ENCODE measurements at places on chromosomes 3 and 15.

GRCh38 chr3:53140847-53141845 is 10.9 kb upstream of the RFT1 start:
- DNase-seq: no peak

DNA sequence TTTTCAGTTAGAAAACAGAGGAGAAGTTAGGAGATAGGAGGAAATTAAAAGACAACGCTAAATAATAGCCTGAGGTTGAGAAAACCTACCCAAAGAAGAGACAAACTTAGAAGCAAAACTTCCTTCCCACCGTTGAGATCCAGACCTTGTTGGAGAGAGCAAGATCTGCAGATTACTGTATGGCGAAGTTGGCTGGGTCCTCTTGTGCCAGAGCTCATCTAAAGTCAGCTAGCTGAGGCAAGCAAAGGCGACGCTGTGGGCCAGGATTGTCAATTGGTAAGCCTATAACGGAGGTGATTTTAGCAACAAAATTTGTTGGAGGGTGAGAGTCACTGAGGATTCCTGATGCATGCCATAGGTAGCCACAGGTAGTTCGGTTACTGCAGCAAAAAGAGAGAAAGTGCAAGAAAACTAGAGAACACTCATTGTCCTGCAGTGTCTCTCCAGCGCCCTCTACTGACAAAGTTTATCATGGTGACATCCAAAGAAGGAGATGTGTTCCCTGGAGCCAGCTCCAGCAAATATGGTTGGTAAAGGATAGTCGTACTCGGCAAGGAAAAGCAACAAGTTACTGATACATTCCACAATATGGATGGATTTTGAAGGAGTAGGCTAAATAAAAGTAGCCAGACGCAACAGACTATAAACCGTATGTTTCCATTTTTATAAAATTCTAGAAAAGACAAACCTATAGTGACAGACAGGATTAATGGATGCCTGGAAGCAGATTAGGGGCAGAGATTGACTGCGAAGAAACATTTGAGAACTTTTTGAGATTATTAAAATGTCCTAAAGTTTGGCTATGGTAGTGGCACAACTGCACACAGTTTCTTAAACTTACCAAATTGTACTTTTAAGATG is 9.8 kb upstream of the OR5K4 start:
- DNase-seq: no peak

DNA sequence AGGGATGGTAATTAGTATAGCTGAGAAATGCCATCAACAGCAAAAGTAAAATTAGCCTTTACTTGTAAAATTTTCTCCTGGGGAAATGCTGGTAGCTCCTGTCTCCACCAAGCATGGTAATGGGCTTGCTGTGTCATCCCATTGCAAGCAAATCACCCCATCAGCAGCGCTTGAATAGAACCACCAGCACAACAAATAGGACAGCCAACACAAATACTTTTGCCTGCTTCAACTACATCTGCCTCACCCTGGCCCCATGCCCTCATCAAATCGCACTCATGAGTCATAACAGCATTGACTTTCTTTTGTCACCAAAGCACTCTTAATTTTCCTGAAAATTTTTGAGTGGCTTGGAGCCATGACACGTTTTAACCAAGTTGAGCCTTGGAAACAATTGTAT is 52.6 kb downstream of the ERC2 start:
- no peak for DNase-seq

DNA sequence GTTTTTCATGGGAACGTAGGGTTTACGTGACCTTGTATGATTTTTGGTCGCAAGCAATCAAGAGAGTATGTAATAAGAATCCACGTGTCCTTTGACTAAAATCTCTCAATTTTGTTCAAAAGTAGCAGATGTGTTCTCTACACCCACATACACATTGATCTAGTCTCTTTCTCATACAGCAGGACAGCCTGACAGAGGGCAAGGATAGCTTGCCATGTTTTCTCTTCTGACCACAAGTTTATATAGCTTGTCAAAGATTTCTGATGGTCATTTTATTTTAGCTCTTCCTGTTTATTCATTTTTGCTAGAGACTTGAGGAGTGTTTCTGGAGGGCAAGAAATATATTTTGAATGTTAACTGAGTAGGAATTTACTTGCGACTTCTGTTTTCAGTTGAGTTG is 570.2 kb upstream of the ALCAM start:
- no peak for DNase-seq

DNA sequence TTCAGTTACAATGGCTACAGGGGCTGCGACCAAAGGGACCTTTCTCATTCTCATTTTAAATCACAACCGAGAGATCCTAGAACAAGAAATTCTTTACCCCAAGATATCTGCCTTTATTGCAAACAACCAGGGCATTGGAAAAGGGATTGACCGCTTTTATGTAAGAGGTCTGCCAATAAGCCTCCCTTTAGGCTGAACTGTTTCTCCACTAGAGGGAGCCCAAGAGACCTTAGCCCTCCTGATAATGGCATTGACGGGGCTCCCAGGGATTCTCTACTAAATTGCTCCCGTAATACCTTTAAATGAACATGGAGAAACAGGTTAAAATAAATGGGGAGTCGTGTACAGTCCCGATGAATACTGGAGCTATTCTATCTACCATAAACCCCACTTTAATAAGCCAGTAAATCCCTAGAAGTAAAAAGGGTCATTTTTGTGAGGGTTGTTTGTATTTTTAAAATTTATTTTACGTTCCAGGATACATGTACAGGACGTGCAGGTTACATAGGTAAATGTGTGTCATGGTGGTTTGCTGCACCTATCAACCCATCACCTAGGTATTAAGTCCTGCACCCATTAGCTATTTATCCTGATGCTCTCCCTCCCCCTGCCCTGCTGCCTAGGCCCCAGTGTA is 7.5 kb upstream of the IGSF10 start:
- DNase-seq: no peak

GRCh38 chr3:108053483-108053882 is 37.3 kb downstream of the CD47 start:
- DNase-seq: no peak

DNA sequence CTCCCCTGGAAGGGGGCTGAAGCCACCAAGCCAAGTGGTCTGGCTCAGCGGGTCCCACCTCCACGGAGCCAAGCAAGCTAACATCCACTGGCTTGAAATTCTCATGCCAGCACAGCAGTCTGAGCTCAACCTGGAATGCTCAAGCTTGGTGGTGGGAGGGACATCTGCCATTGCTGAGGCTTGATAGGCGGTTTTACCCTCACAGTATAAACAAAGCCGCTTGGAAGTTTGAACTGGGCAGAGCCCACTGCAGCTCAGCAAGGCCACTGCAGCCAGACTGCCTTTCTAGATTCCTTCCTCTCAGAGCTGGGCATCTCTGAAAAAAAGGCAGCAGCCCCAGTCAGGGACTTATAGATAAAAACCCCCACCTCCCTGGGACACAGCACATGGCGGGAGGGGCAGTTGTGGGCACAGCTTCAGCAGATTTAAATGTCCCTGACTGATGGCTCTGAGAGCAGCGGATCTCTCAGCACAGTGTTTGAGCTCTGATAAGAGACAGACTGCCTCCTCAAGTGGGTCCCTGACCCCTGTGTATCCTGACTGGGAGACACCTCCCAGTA is 23.2 kb upstream of the IGSF10 start:
- no peak for DNase-seq

DNA sequence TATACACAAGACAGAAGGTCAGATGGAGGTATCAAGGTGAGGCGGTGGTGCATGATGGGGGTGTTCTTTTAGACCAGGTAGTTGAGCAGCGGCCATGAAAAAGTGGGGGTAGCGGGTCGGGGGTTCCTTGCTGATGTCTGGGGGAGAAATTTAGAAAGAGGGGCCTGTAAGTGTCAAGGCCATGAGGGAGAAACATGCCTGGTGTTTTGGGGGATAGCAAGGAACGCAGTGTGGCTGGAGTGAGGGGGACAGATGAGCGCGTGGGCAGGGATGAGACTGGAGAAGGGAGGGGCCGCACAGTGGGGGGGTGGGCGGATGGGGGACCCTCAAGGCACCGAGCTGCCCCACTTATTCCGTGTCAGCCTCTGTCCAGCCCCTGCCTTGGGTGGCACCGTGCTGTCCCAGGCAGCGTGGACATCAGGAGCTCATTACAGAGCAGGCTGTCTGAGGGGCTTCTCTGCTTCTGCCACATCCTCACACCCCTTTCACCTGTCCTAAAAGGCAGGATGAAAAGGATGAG is 143.3 kb downstream of the SMAD6 start:
- DNase-seq: no peak

- no peak for DNase-seq
These were observed 118.7 kb downstream of the TMEM266 start for GRCh38 chr15:76178296-76179000.
